ENCODE measurements at places on chromosomes 6 and 20. TPM values are rescaled to one million over a fixed set of nuclear protein-coding genes. Genes with fewer than 3 reads are reported as not detected.

Gene FAM209B
- polyA plus RNA-seq, result not detected

Gene EPB41L2
- 267 TPM for polyA plus RNA-seq

Gene TFAP2D
- not detected for polyA plus RNA-seq

Gene MEP1A
- 0.09 TPM for polyA plus RNA-seq

GRCh38 chr6:77474286-77474956 lies 11.1 kb upstream of the HTR1B start:
- no peak for DNase-seq

- peak; percentile 59 for DNase-seq
Measured at GRCh38 chr6:64113704-64114103, 478.1 kb downstream of the PHF3 start.

DNA sequence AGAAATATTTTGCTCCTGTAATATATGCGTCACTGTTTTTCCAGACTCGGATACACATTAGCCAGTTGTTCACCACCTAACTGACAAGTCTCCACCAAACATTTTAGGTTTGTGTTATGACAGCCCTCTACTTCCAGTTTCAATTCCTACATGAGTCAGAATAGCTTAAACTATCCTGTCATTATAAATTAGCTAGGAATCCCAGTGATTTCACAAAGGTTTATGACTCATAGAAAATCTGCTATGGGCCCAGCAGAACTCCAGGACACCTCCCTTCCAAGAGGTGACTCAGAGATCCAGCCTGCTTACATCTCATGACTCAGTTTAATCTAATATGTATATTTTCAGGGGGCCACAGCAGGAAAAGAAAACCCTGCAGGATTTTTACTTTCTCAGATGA lies 17.4 kb upstream of the PLCB4 start:
- no peak for DNase-seq

- DNase-seq, result no peak
Measured at GRCh38 chr6:29466241-29466640, 9.3 kb downstream of the OR2H1 start.

DNA sequence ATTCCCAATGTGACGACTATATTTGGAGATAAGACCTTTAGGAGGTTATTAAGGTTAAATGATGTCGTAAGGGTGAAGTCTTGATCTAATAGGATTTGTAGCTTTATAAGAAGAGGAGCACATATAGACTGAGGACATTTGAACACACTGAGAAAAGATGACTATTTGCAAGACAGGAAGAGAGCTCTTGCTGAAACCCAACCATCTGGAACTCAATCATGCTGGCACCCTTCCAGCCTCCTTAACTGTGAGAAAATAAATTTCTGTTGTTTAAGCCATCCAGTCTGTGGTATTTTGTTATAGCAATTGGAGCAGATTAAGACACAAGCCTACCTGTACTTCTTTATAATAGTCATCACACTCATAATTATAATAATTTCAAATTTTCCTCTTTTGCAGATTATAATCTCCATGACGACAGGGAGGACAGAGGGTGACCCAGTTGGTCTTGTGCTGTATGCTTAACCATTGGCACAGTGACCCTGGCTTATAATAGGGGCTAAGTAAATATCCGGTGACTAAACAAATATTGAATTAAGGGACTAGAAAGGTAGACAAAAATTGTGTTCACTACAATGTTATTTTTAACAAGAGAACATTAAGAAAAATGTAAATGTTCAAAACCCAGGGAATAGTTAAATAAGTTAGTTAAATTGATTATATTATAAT lies 206.4 kb upstream of the HDDC2 start:
- DNase-seq, result peak; percentile 15

DNA sequence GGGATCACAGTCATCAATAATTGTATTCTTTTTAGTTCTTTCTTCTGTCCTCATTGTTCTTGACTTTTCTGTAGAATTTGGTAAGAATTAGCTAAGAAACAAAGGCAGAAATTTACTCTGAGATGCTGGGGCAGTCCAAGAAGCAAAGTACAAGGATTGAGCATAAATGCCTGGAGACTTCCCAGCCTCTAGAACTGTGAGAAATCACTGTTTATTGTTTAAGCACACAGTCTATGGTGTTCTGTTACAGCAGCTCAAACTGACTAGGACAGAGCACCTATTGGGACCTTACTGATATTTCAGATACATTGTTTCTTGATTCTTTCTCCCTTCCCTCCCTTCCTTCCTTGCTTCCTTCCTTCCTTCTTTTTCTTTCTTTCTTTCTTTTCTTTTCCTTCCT lies 192.7 kb upstream of the SLC35B3 start:
- DNase-seq, result no peak

- DNase-seq, result no peak
Measured at GRCh38 chr6:144123836-144124235, 26.5 kb upstream of the STX11 start.

GRCh38 chr6:155493694-155494143 lies 38.1 kb upstream of the NOX3 start:
- no peak for DNase-seq

GRCh38 chr20:51237278-51237677 lies 214.4 kb upstream of the KCNG1 start:
- DNase-seq, result no peak

GRCh38 chr6:6492675-6493074 lies 95.8 kb upstream of the LY86 start:
- no peak for DNase-seq

- no peak for DNase-seq
Measured at GRCh38 chr20:54726687-54727300, 251.4 kb downstream of the DOK5 start.

- DNase-seq, result no peak
Measured at GRCh38 chr6:22008248-22008836, 288.5 kb downstream of the PRL start.

Data from spinal cord (tissue), 10 donors.